ENCODE measurements at places on chromosomes 1 and 21.
A peak's percentile ranks its signal among the peaks of the same experiment; 100 is the strongest.

GRCh38 chr1:21926814-21927532 lies 10.1 kb downstream of the HSPG2 start:
- DNase-seq: no peak

- DNase-seq: no peak
Measured at GRCh38 chr1:227888404-227889046, 59.2 kb downstream of the WNT9A start.

- DNase-seq: no peak
Measured at GRCh38 chr1:173171152-173171551, 36.0 kb downstream of the TNFSF4 start.

- no peak for DNase-seq
Measured at GRCh38 chr1:86016076-86016759, 140.4 kb downstream of the COL24A1 start.

DNA sequence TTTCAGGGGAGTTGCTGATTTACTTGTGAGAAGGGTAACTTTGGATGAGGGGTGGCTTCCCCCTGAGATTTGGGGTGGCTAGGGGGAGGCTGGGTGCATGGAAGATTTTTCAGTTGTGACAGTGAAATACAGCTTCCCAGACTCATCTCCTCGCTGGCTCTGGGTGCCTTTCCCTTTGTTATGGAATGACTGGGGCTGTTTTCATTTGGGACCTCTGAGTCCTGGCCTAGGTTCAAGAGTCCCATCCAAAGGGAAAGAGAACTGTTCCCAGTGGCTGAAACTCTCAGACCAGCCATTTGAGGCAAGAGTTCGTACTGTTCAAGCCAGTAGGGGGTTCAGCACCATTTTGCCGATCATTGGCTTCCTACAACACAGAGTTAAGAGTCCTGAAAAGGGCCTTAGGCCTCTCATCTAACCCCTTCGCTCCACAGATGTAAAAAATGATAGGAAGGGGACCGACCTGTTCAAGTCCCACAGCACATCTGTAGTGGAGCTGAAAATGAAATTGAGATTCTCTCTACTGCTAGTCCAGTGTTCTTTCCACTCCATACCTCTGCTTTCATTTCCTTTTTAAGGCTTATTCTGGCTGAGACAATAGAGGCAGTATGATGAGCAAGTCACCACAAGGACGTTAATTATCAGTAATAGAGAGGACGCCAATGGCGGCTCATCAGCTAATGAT lies 958 bp downstream of the DDR2 start:
- DNase-seq: no peak

DNA sequence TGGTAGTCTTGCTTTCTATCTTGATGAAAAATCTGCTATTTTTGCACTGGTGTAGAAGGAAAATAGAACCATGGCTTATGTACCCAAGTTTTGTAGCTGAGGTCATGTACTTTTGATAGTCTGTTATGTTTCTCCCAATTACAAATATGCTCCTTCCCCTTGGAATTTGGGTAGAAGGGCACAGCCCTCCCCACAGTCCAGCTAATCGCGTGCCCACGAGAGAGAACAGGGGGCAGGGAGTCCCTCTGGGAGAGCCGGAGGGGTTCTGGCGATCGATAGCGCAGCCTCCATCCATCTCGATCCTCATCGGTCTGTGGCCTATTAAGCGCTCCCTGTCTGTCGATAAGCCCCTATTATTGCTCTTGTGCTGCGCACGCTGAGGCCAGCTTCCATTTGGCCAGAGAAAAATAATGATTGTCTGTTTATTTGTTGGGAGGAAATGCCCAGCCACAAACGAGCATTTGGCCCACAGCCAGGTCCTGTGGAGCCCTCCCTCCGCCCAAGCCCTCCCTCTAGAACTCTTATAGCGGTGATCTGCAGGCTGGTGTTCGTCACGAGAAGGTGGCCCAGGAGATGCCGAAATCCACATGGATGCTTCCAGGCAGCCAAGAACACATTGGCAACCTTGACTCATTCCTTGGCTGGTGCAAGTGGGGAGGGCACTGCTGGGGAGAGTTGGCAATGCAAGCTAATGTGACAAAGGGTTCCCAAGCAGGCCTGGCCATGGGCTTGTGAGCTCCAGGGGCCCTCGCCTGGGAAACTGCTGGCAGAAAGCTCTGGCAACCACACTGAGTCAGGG lies 134.7 kb upstream of the TNR start:
- no peak for DNase-seq

DNA sequence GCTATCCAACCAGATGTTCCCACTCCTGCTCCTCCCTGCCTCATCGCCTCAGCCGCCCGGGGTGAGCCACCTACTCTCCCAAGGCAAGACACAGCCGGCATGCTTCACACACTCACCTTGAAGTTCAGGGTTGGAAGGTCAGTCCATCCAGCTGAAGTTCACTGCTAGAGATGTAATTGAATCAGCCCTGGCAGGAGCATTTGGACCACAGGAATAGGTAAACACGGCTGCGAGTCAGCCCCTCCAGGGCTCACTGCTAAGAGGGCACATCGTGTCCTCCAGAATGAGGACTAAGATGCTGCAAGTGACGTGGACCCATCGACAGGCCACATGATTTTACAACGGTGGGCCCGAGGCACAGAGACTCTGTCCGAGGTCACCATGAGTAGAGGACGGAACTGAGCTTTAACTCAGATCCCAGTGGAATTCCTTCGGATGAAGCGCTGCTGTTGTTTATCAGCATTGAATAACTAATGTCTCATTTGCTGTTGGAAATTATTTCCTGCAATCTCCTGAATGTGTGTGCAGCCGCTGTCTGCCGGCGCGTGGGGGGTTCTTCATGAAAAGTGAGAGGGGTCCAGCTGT lies 41.9 kb downstream of the RSPH1 start:
- no peak for DNase-seq

- DNase-seq: no peak
Measured at GRCh38 chr1:82710091-82710490, 909.4 kb downstream of the ADGRL2 start.

- DNase-seq: no peak
Measured at GRCh38 chr1:240597153-240597745, 14.7 kb downstream of the GREM2 start.

DNA sequence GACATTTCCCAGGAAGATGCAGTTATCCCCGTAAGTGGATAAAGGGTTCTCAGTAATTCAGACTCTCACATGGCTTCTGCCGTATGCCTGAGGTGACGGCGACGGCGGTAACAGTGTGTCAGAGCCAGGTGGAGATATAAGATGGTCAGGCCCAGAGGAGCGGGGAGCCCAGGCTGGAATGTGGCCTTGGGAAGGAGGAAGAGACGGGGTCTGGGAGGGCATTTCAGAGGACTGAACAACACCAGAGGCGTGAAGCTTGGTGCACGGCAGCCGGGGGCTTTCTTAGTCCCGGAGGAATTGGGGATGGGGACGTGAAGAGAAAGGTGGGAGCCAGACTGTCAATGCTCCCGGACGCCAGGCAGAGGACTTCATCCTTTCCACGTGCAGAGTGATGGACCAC lies 1.0 kb downstream of the RER1 start:
- no peak for DNase-seq

- peak; percentile 63 for DNase-seq
Measured at GRCh38 chr1:172679000-172679772, 20.3 kb downstream of the FASLG start.

GRCh38 chr1:194024659-194025058 lies 838.2 kb upstream of the B3GALT2 start:
- DNase-seq: no peak

DNA sequence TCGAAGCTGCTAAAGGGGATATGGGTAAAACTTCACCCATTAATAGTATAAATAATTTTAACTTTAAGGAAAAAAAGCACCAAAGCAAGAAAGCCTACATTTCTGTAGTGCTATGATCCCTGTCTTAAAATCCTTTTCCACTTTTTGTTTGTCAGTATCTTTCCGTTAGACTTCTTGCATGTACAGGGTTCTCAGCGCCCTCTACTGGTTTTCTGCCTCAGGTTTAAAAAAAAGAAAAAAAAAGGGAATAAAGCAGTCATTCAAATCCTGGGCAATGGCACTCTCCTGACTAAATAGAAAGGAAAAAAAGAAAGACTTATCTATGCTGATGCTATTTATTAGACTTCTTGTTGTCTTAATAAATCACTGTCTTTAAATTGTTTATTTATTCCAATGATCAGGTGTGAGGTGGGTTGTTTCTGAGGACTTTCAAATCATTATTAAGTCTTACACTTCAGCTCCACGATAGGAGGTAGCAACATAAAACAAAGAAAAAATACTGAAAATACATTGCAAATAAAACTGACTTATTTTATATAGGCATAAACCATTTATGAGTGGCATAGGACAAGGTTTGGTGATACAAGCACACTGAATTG lies 475.4 kb upstream of the NR5A2 start:
- no peak for DNase-seq

DNA sequence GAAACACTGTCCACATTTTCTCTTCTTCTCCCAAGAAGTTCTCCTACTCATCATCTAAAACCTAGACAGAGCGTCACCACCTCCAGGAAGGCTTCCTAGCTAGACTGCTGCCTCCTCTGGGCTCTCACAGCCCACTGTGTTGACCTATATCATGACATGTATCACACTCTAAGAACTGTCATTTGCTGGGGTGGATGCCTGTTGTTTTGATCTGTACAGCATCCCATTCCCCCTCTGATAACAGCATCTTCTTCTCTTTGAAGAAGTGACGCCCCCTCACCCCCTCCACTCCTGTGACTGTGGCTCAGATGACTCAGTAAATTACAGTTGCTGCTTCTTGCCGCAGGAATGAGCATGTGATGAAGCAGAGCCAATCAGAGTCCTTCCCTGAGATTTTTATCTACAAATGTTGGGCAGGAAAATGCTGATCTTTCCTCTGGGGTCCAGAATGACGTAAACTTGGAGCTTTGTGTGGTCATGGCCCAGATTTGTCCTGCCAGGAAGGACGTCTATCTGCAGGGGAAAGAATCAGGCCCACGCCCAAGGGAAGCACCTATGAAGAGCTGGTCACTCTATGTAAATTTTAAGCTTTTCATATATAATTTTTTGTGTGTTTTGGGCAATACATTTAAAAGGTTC lies 28.0 kb upstream of the FOXO6 start:
- no peak for DNase-seq

DNA sequence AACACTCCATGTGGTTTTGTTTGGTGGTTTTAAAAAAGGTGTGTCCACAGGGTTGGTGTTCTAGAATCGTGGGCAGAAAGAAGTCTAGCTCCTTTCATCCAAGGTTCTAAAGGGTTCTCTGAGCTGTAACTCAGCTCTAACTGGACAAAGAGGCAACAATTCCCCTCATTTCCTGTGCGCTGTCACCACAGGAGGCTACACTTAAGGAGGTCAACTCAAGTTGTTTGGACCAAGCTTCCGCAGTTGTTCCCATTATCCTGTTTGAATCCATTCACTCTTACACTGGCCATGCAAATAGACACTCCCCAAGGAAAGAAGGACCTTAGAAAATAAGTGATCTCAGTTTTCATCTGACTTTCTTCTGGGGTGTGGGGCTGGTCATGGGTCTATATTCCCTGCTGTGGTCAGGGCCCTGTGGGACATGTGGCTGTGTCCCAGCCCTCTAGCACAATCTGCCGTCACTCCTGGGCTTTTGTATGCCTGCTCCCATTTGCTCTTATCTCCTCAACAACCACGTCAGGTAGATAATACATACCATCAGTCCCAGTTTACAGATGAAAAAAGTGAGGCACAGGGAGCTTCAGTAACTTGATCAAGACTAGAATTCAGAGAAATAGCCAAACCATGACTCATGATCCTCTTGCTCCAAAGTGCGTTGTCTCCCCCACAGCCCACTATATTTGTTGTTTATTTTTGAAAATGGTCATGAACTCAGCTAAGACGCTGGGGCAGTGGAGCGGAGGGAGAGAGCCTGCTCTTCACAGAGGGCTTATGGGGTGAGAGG lies 103.6 kb downstream of the RHOU start:
- no peak for DNase-seq

DNA sequence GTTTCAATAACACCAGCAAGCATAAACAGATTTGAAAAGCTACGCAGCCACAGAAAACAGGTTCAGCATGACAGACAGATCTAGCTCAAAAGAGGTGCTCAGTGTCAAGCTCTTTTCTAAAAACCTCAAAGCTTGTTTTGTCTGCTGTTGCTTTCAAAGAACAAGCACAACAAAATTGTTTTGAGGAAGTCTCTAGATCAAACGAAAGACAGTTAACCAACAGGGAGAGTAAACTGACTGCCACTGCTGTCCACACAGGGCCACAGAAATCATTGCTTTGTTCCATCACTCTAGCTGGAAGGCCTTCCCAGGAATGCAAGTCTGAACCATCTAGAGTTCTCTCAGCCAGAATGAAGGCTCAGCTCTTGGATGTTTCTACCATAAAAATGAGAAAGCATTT lies 12.8 kb downstream of the APP start:
- no peak for DNase-seq

DNA sequence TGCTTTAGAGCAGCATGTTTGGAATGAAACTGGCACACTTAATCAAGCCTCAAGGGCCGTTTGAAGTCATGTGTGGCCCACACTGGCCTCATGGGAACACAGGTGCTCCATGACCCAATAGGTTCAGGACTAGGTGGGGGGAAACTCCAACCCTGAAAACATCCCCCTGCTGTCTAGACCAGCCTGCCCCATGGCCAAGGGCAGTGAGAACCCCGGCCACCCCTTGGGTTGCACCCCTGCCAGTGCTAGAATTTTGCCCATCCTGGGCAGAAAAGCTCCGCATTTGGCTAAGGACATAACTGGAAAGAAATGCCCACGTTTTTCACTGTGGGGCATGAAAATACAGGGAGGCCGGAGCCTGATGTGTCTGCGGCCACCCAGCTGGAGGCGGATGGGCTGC lies 6.1 kb upstream of the PTGER3 start:
- DNase-seq: no peak
